ENCODE measurements at places on chromosomes 16 and 17.

- DNase-seq = no peak
Observed at GRCh38 chr16:85903559-85903958, 4.6 kb downstream of the IRF8 start.

DNA sequence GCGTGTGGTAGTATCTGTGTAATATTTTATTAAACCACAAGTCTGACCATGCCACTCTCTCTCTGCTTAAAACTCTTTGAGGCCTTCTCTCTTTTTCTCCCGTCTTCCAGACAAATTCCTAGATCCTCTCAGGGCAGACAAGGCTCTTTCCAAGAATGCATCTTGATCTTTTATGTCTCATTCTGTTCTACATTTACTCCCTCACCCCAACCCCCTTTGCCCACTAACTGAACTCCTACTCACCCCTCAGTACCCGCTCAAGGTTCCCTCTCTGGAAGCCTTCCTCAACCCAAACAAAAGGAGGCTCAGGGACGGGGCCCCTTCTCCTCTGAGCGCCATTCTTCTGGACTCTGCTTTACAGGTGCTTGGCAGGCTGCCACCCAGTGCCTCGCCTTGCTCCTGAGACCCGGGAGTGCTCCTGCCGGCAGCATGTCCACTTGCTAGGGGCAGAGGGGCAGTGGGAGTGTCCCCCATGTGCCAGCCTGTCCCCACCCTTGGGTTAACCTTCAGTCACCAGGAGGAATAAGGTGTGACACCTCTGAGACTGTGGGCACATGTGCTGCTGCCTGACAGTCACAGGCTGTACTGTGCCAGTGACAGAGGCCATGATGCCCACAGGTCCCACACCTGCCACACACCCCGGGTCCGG lies 9.2 kb downstream of the SLC13A2 start:
- no peak for DNase-seq

- DNase-seq = no peak
Observed at GRCh38 chr16:89113152-89113547, 19.5 kb downstream of the ACSF3 start.

- DNase-seq = no peak
Observed at GRCh38 chr16:16073891-16074881, 124.8 kb downstream of the ABCC1 start.

GRCh38 chr17:149231-149630 lies 11.9 kb downstream of the SCGB1C2 start:
- DNase-seq = no peak

DNA sequence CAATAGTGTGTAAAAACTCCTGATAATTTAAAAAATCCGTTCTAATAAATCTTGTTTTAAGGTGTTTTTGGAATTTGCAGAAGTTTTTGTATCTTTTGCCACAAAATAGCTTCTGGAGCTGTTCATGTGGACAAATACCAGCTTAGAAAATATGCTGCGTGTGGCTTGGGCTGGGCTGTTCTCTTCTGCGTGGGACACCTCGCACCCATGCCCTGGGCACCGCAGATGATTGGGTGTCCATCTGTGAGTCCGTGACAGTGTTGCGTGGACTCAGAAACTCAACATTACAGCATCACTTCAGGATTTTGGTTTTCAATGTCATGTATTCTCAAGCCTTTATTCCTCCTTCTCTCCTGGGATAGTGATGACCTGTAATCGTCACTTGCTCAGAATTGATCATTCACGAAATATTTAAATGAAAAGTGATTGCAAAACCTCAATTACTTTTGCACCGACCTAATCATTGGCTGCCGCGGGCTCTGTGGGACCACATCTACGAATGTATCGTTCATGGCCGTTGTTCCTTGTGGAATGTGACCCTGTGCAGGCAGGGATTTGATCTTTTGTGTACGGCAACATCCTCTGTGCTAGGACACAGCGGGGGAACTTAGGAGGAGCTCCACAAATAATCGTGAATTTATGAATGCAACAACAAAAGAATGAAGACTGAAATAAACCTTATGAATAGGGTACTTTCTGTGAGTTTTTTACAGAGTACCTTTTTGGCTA lies 210.3 kb upstream of the FOXF1 start:
- no peak for DNase-seq

DNA sequence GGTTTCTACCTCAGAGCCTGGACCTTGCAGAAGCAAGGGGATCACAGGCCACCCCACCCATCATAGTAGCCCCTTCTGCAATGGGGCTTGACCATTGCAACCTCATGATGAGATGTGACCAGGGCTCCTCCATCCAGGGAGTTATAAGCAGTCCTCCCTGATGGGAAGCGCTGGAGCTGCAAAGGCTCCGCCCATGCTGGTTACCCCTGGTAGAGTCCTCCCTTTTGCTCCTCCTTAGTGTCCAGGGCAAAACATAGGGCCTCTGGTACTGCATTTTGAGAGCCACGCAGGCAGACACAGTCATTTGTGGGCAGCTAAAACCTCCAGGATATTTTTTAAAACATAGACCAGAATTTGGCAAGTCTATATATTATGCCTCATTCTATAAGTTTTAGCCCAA lies 161.1 kb downstream of the RAB11FIP4 start:
- no peak for DNase-seq

DNA sequence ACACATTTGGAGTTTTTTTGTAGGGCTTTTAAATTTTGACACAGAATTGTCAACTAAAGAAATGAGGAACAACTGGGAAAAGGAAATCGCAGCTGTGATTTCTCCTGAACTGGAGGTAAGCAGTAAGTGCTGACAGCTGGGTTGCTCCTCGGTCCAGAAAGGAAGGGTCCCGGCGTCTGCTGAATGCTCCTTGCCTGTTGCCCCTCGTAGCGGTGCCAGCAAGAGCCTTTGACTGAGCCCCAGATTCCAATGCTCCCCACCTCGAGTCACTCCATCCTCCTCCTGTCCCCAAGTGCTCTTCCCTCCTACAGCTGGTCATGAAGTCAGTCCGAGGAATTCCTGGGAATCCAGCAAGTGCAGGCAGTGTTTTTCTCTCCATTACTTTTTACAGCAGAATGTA lies 32.0 kb upstream of the ENDOV start:
- DNase-seq = no peak

DNA sequence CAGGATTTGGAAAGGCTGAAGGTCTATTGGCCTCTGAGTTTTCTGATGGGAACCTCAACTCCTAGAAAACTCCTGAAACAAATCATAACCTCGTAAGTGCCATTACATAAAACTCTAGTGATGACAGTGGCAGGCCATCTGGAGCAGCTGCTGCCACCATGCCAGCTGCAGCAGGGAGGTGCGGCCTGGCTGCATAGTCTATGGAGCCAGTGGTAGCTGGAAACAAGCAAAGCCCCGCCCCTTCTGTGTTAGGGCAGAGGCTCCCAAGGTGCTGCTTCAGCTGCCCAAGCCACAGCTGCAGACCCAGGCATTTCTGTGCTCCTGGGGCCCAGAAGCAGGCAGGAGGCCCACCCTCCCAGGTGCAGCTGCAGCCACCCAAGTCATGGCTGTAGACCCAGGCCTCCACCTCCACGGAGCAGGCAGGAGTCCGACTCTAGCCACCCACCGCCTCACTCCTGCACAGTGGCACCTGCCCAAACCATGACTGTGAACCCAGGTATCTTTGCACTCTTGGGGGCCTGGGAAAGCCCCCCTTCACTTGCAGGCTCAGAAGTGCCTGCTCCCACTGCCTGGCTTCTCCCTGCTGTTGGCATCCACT lies 254.1 kb upstream of the KCNJ16 start:
- DNase-seq = no peak

Measured in activated gamma-delta T cell treated with anti-CD3 and anti-CD28 coated beads, Interleukin-2, amount 50 U/mL, for 16 hours (primary cell).